ENCODE measurements at places on chromosomes 3 and 15. TPM values are rescaled to one million over a fixed set of nuclear protein-coding genes. Genes with fewer than 3 reads are reported as not detected.

RABL3 gene
- 9.6 TPM for total RNA-seq

AHSG gene
- total RNA-seq: not detected

GOLGA6L25 gene
- not detected for total RNA-seq

GOLGA8Q gene
- total RNA-seq: not detected

PAQR5 gene
- not detected for total RNA-seq

AADACL2 gene
- not detected for total RNA-seq

SSUH2 gene
- total RNA-seq: 0.67 TPM

LRRIQ4 gene
- total RNA-seq: under 0.01 TPM

ESYT3 gene
- 1.2 TPM for total RNA-seq

SLC24A5 gene
- total RNA-seq: 668 TPM

CHRD gene
- 0.34 TPM for total RNA-seq

LIPC gene
- not detected for total RNA-seq

ALS2CL gene
- 4.5 TPM for total RNA-seq

CCDC191 gene
- total RNA-seq: 2.9 TPM

TAMM41 gene
- total RNA-seq: 3.8 TPM

ARGFX gene
- not detected for total RNA-seq

DUOXA2 gene
- total RNA-seq: not detected

TGM4 gene
- not detected for total RNA-seq

DNASE1L3 gene
- total RNA-seq: not detected

TM4SF4 gene
- total RNA-seq: not detected

TRIM59 gene
- 26.8 TPM for total RNA-seq

TGFBR2 gene
- 50.2 TPM for total RNA-seq

CEMIP gene
- total RNA-seq: 5.6 TPM

SEMA3G gene
- total RNA-seq: not detected

MESP1 gene
- 1.00 TPM for total RNA-seq

DPH6 gene
- total RNA-seq: 15.6 TPM

CTXND1 gene
- 15.7 TPM for total RNA-seq

AP3B2 gene
- total RNA-seq: 2.0 TPM

CAPN3 gene
- total RNA-seq: 720 TPM

MFSD1 gene
- 84.7 TPM for total RNA-seq

STAB1 gene
- total RNA-seq: under 0.01 TPM

GHSR gene
- total RNA-seq: not detected

CD96 gene
- total RNA-seq: not detected

C3orf85 gene
- total RNA-seq: not detected

C3orf62 gene
- 2.8 TPM for total RNA-seq

VILL gene
- 4.0 TPM for total RNA-seq

Measured in melanocyte of skin (primary cell).